Left ventricle myocardium superior (tissue), 1 donor: ENCODE measurements at places on chromosomes 5 and 9. TPM values are rescaled to one million over a fixed set of nuclear protein-coding genes. Genes with fewer than 3 reads are reported as not detected.
A peak's percentile ranks its signal among the peaks of the same experiment; 100 is the strongest.

The C7 gene
- 199 TPM for total RNA-seq

The RPL35 gene
- 676 TPM for total RNA-seq

The PCDHB6 gene
- 0.32 TPM for total RNA-seq

The EIF4E1B gene
- not detected for total RNA-seq

The CTNND2 gene
- total RNA-seq: 5.4 TPM

The MEIKIN gene
- not detected for total RNA-seq

The PDE8B gene
- total RNA-seq: 0.69 TPM

The ITGA2 gene
- 0.69 TPM for total RNA-seq

The SPATA31E1 gene
- not detected for total RNA-seq

The FOXD4L6 gene
- not detected for total RNA-seq

The C5orf24 gene
- total RNA-seq: 25.6 TPM

DNA sequence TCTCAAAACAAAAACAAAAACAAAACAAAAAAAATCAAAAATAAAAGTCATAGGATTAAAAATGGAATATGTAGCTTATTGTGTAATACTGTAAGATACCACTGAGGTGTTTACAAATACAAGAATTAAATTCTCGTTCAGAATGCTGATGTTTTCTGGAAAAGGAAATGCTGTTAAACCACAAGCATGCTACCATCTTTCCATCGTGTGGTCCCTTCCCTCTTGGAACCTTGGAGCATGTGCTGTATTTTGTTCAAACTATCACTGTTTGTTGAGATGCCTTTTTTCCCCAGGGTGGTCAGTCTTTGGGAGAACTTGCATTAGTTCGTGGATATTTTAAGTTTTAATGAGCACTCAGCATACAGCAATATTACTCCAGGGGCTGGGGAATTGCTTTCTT is 39.7 kb downstream of the SUB1 start:
- no peak for DNase-seq

DNA sequence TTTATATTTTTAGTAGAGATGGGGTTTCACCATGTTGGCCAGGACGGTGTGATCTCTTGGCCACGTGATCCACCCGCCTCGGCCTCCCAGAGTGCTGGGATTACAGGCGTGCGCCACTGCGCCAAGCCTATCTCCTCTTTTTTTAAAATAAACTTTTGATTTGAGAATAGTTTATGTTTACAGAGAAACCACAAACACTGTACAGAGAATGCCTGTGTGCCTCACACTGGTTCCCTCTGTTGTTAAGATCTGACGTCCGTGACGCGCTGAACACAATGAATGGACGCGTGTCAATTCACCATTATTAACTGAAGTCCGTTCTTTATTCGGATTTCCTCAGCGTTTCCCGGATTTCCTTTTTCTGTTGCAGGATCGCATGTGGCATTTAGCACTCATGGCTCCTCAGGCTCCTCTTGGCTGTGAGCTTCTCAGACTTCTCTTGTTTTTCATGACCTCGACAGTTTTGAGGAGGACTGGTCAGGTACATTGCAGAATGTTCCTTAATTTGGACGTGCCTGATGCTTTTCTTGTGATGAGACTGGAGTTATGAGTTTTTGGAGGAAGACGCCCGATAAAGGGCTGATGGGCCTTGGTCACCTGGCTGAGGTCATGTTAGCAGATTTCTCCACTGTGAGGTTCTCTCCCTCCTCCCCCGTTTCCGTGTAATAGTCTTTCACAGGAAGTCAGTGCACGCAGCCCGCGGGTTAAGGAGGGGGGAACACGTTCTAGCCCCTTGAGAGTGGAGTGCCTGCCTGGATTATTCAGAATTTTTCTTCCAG is 69.6 kb downstream of the ANKRD33B start:
- no peak for DNase-seq

GRCh38 chr5:147177125-147177840 is 57.5 kb upstream of the STK32A start:
- DNase-seq: no peak

GRCh38 chr9:137381501-137382443 is 41.2 kb downstream of the EXD3 start:
- DNase-seq: peak; percentile 15

DNA sequence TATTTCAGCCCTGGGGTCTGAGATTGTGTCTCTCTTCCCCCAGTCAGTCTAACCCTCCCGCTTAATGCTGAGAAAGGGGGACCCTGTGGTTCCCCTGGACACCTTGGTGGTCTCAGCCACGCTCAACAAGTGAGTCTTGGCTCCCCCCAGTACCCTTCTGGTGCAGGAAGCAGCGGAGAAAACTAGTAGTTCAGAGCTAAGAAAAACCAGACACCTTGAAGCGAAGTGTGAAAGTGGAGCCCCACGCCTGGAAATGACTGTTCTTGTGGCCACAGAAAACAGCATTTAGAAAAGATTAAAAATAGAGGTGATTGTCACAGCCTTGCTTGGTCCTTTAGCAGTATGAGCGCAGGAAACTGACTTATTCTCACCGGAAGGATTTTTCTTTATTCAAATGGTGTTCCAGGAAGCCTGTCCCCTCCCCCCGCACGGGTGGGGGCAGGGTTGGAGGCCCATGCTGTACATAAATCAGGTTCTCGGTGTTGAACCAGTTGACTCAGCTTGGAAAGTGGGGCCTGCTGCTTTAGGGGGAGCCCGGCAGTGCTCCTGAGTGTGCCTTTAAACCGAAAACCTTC is 8.1 kb downstream of the ARPC5L start:
- DNase-seq: peak; percentile 63

- no peak for DNase-seq
These were observed 28.9 kb downstream of the DBH start for GRCh38 chr9:133665096-133665495.

DNA sequence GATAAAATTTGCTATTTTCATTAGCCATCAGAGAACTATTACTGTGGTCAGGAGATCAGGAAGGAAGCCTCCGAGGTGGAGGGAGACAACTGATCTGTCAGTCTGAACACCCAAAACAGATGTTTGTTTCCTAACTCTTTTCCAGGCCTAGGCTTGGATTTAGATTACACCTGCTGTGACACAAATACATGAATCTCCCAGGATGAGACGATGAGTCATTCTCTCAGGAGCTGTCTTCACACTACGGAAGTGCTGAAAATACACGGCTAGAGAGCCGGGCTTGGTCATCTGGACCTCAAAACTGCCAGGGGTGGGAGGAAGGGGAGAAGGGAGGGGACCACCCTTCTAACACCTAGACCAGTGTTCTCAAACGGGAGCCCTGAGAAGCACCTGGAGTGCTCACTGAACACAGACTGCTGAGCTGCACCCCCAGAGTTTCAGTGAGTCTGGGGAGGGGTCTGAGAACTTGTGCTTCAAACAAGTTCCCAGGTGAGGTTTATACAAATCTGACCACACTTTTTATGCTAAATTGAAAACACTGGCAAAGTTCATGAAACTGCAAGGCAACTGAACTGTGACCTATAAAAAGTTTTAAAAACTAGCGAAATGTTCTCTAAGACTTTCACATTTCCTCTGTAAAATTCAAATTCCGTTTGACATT is 80.3 kb upstream of the EQTN start:
- no peak for DNase-seq

- DNase-seq: no peak
These were observed 87.3 kb downstream of the PRDM6 start for GRCh38 chr5:123176224-123176937.

- no peak for DNase-seq
These were observed 57.3 kb downstream of the UBE2QL1 start for GRCh38 chr5:6505783-6506557.

GRCh38 chr5:55316837-55317236 is 9.0 kb downstream of the MTREX start:
- DNase-seq: no peak

DNA sequence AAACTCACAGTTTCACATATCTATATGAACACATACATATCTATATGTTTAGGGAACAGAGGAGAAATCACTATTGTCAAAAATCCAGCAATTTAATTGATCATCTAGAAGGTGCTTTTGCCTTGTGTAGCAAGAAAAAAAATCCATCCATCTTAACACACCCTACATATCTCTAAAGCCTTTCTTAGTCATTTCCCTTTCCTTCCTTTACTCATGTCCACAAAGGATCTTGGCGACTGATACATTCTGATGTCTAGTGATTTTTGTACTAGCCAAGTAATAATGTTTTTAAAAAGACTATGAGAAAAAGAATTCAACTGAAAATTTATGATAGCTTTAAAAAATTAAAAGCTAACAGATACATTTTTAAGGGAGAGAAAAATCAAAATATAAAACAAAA is 22.5 kb downstream of the ZDHHC21 start:
- DNase-seq: no peak

GRCh38 chr5:80048084-80048780 is 13.1 kb downstream of the THBS4 start:
- DNase-seq: no peak

DNA sequence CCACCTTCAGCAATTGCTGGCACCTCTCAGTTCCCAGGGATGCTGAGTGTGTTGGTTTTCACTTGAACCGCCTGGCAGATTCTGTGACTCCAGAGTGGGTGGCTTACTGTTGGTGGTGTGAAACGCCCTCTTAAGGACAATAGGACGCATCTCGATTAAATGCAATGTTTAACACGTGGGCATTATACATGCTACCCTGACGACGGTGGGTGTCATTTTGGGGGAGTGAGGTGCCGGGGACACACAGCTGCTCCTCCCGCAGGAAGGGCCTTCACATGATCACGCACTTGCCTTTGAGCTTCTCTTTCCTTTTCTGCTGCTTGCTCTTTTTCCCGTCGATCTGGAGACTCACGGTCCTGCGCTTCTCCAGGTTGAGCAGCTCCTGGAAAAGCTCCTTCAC is 29.7 kb downstream of the DIRAS2 start:
- no peak for DNase-seq

GRCh38 chr5:166340039-166340438 is 1951.4 kb upstream of the WWC1 start:
- no peak for DNase-seq

- DNase-seq: no peak
These were observed 1.1 kb downstream of the GSN start for GRCh38 chr9:121268851-121269641.

DNA sequence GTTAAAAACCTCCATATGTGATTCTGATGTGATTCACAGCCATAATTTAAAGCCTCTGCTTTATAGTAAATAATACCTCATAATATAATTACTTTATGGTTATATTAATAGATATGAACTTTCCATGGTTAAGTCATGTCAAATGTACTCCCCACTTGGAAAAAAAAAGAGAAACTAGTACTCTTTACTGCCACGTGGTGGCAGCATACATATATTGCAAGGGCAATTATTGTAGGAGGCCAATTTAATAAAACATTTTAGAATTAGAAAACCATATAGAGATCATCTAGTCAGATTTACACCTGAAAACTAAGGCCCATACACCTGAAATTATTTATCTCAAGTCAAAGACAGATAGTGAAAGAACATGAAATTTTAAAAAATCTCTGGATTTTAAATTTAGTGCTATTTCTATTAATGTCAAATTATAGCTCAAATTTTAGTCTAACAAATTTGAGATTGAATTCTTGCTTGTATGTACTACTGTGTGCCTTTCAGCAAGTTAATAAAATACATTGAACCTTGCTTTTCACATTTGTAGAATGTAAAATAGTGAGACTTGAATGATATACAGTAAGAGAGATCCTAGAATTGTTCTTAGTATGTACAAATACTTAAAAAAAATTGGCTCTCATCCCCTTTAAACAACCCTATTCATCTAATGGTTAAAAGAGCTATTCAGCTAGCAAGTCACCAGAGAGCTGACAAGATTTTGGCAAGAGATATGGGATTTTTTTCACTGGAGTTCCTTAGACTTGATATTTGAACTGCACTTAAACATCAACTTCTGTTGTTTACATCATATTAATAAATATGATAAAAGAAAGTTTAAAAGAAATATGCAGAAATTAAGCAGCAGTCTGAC is 603.8 kb downstream of the TLE4 start:
- no peak for DNase-seq

DNA sequence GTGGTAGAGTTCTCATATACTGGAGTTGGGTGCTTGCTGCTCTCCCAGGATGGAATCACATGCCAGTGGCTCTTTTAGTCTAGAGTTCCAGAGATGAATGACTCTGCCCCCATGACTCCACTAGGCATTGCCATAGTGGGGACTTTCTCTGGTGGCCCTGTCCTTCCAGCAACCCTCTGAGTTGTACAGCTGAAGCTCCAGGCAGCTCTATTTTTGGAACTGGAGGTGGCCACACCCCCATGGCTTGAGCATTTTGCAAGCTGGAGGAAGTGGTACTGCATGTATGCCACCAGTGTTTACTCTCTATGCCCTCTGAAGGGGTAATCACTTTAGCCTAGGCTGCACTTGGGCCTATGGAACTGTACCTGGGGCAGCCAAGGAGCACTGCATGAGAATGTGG is 112.6 kb downstream of the RANBP17 start:
- DNase-seq: no peak

- DNase-seq: no peak
These were observed 111.5 kb upstream of the CCDC152 start for GRCh38 chr5:42645138-42645537.

GRCh38 chr5:139637438-139638089 is 10.6 kb upstream of the CXXC5 start:
- DNase-seq: peak; percentile 94

- no peak for DNase-seq
These were observed 68.8 kb upstream of the PPP2R2B start for GRCh38 chr5:146947181-146947941.

GRCh38 chr9:76652894-76653293 is 111.3 kb upstream of the PCA3 start:
- DNase-seq: no peak

DNA sequence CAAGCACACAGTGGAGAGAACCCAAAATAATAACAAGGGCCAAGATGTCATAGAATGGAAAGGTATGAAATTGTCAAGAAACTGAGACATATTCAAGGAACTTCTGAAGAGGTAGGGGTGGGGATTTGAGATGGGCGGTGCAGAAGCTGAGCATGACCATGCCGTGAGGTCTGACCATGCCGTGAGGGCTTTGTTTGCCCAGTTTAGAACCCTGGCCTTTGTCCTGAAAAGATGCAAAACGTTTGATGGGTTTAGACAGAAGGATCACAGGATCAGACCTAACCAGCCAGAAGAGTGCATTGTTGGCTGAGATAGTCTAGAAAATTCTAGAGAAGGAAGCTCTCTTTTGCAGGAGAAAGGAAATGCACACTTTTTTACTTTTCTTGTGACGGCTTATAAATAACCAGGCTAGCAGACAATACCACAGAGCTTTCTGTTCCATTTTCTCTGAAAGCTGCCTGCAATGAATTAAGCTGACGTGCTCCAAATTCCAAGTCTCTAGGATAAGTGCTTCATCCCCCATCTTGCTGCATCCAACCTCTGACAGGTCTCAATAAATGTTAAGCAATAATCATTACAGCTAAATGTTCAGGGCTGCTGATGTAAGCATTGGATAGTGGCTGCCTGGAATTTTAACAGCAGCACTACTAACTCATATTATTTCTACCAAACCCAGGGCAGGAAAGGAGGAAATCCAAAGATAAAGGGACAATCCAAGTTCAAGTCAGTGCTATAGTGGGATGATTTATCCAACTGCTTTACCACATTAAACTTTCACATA is 110.9 kb upstream of the IL6ST start:
- DNase-seq: no peak

GRCh38 chr5:178257650-178258049 is 25.0 kb upstream of the PHYKPL start:
- no peak for DNase-seq

GRCh38 chr5:31531543-31531887 is 378 bp downstream of the DROSHA start:
- DNase-seq: peak; percentile 36
